Nephron progenitor cell (in vitro differentiated cells): ENCODE measurements at places on chromosomes 12 and 14.

DNA sequence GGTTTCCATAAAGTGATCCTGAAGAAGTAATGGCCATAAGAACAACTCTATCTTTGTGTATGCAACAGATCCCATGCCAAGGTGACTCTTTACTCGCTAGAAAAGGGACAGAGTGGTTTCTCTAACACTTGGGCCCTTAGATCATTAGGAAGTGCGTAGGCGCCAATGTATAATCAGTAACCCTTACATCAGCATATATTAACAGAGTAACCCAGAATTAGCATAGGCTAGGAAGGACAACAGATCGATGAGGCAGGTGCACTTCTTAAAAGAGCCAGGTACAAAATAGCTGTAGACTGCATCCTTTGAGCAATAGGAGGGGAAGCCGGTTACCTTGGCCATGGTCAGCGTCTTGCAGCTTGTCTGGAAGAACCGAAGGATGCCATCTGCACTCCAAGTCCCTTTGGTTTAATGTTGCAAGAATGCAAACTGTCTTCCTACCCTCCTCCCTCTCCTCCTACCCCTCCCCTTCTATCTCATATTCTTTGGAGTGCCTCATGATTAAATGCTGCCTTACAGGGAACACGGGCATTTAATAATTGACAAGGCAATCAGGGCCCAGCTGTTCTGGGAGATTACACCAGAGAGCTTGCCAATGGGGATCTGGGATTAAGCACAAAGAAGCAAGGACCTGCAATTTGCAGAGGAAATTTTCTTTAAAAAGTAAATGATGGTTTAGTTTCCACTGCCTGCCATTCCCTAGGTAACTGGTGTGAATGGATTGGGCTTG, 8.0 kb downstream of the GSG1 start:
- no peak for DNase-seq

GRCh38 chr14:66972469-66972868, 216.8 kb upstream of the GARIN2 start:
- DNase-seq, result no peak

- DNase-seq, result no peak
Observed at GRCh38 chr12:108675792-108676191, 42.1 kb upstream of the SELPLG start.

DNA sequence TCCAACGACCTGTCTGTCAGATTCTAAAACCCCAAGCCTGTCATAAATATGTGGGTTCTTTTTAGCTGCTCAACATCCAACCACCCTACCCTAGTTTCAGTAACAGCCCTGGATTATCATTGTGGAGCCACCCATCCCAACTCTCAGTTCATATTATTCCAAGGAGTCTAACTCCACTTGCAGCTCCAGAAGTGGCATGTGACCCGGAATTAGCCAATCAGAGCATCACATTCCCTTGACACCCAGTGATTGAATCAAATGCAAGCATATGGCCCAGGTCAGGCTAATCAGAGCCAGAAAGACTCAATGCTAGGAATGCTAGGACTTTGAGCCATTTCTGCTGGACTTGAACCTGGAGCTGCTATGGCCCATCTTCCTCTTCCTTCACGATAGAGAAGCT, 17.1 kb upstream of the HSP90B1 start:
- DNase-seq, result no peak

DNA sequence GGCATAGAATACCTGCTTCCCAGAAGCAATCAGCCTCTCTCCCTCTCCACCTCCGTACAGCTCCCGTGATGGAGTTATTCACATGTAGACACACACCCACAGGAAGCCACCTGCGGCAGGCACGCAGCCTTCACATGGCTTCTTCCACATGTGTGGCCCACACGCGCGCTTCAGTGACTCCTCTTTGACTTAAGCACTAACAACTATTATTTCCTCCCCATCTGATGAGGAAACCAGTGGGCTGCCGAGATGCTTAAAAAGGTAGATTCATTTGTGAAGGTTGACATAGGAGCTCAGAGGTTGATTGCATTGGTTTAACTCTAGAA, 69.3 kb downstream of the PRMT8 start:
- no peak for DNase-seq

GRCh38 chr14:44352201-44352600, 154.9 kb downstream of the FSCB start:
- no peak for DNase-seq

DNA sequence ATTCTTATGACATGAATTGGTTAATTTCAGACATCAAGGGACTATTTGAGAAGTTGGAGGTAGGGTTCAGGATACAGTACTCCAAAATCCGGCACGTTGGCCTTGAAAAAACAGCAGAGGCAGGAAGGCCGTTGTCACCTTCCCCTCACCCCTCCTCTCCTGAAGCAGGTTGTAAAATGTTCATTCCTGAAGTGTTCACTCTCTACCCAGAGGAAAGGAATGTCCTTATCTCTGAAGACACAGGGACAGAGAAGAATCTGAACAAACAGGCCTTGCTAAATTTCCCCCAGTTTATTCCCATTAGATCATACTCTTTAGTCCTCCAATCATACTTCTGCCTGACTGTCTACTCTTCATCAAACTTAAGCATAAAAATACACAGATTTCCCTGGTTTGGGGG, 313.6 kb downstream of the ZFP36L1 start:
- no peak for DNase-seq

DNA sequence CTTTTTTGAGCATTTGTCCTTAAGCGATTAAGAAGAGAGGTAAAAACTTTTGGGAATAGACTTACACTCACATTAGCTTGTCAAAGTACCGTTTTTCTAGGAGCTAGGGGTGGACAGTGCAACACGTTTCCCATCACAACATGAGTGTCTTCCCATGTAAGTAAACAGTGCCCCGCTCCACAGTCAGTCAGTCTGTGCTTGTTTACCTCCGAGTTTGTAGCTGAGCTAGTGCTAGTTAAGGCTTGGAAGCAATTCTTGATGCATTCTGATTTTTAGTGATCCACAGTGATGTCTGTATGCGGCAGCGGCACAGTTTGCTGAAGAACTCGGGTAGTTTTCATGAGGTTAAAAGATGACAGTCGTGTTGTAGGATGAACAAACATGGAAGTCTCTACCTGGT, 941 bp downstream of the ZDHHC17 start:
- no peak for DNase-seq

GRCh38 chr12:15719230-15719629, 70.0 kb downstream of the EPS8 start:
- DNase-seq, result no peak

DNA sequence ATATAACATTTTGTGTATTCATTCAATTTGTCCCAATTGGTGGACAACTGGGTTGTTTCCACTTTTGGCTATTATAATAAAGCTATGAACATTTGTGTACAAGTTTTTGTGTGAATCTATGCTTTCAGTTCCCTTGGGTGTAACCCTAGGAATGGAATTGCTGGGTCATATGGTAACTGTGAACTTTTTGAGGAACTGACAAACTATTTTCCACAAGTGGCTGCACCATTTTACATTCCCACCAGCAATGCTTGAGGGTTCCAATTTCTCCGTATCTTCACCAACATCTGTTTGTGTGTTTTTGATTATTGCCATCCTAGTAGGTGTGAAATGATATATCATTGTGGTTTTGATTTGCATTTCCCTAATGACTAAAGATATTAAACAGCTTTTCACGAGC, 13.0 kb downstream of the LPCAT3 start:
- no peak for DNase-seq

GRCh38 chr14:50109342-50109741, 7.0 kb downstream of the VCPKMT start:
- DNase-seq, result no peak

GRCh38 chr14:105709281-105710118, 183.1 kb downstream of the TMEM121 start:
- no peak for DNase-seq

DNA sequence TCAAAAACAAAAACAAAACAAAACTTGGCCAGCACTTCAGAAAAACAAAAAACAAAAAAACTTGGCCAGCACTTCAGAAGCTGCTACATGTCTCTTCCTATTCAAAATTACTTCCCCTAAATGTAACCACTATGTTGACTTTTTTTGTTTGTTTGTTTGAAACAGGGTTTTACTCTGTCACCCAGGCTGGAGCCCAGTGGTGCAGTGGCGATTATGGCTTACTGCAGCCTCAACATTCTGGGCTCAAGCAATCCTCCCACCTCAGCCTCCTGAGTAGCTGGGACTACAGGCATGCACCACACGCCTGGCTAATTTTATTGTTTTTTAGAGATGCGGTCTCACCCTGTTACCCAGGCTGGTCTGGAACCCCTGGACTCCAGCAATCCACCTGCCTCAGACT, 38.0 kb upstream of the PPP4R3A start:
- no peak for DNase-seq

DNA sequence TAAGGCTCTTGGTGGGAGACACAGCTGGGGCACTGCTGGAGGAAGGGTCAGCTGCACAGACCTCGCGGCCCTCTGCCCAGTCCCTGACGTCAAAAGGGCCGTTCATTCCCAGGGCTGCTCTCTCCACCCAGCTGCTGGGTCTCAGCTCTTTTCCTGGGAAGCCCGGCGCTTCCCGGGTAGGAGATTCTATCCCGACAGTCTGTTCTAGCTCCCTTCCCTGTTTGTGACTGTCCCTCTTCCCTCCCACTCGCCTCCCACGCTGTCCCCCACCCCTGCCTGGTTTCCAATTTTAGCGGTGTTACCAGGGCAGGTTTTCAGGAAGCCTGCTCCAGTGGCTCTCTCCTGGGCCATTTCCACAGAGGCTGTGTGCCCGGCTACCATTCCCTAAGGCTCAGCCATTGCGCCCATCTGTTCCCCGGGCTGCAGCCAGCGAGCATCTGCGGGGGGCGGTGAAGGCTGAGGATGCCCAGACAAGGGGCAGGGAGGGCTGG, 186.6 kb downstream of the CACNA1C start:
- no peak for DNase-seq

DNA sequence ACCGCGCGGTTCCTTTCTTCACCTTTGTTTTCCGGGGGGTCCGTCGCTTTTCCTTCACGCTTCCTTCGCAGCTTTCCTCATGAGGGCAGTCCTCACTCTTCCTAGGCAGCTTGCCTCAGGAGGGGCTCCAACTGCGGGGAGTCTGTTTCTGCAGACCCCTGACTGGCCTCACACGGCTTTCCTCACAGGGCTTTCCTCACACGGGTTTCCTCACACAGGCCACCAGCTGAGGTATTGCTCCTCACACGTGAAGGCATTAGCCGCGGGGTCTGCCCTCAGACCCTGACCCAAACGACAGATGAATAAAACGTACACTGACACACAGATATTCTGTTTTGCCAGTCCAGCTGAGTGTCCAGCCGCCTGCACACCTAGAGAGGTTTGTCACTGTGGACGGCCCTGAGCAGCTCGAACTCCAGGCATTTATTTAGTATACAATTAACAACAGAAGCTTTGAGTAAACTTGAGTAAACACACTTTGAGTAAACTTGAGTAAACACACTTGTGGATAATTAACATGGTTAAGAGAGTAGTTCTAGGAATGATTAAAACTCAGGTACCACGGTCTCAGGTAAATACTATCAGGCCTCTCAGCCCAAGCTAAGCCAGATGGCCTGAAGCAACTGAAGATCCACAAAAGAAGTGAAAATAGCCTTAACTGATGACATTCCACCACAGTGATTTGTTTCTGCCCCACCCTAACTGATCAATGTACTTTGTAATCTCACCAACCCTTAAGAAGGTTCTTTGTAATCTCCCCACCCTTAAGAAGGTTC, 16.1 kb upstream of the LYZ start:
- no peak for DNase-seq

- DNase-seq, result no peak
Observed at GRCh38 chr14:106681568-106681967, 1155.2 kb downstream of the TMEM121 start.

GRCh38 chr12:120719496-120720233, 6.0 kb upstream of the ACADS start:
- DNase-seq, result no peak

DNA sequence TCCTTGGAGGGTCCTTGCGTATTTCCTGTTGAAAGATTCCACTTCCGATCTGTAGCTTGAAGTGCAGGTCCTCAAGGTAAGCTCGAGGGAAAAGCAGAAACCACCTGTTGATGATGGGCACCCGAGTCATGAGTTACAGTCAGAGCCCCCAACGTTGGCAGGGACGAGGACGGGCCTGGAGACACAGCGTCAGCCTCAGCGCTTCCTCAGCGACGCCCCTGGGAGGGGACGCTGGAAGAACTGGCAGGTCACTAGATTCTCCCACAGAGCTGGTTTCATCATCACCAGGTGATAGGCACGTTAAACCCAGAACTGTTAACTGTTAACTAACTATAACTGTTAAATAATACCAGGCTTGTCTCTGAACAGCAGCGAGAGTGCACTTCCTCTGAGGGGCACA, 101.8 kb downstream of the TNFAIP2 start:
- DNase-seq, result no peak
